ENCODE measurements at places on chromosomes 6 and 20.

DNA sequence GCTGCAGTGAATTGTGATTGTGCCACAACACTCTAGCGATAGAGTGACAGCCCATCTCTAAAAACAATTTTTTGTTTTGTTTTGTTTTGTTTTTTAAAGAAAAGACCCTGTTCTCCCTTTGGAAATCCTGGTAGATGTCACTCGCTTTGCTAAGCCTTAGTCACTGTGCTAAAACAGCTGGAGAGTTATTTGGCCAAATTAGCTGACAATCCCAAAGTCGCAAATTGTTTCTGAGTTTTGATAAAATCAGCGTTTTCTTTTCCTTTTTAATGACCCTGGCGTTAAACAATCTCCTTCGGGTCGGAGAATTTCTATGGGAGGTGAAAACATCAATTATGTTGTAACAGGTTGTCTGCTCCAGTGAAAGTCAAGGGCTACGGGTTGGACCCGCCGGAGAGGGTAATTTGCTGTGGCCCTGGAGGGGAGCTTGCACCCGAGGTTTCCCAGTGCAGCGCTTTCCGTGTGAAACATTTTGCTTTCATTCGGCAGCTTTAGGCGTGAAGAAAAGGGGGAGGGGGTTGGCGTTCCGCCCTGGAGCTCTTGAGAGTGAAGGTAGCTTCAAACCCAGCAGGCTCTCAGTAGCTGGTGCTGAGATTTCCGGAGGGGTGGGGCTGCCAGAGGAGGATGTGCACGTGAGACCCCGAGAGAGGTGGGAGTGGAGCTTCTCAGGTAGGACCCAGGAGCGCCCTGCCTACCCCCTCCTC, 296.6 kb downstream of the PHACTR1 start:
- no peak for DNase-seq

DNA sequence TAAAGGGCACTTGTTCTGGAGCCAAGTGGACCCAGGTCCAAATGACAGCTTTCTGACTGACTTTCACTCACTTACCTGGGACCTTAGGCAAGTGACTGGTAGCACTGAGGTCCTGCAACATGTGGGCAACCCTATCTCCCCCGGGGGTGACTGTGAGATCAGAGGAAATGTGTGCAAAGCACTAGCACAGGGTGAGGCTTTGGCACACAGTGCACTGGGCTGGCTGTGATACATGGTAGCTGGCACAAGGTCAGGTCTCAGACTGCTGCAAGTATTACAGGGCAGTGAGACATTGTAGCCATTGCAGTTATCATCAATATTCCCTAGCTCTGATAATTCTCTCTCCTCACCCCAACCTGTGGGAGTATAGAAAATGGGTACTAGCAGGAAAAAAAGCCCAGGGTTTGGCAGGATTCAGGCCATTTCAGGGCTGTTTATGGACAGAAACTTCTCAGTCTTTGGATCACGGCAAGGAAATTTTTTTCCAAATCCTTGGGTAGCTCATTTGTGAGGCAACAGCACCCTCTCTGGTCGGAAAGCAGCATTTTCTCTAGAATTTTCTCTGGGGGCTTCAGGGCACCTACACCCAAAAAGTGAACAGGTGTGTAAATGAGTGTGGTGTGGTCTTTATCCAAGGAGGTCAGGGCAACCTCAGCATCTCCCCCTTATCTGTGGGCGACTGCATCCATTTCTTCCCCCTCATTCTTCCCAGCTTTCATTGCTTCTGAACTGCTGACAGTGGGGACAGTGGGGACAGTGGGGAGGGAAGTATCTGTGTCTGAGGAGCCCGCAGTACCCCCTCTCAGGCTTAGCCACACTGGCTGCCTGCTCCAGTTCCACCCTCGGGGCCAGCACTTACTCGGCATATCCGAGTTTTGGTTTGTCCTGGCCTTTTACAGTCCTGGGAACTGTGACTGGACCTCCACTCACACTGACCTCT, 148.7 kb upstream of the PHACTR3 start:
- no peak for DNase-seq

- no peak for DNase-seq
These were observed 37.0 kb downstream of the PLCG1 start for GRCh38 chr20:41174373-41174772.

DNA sequence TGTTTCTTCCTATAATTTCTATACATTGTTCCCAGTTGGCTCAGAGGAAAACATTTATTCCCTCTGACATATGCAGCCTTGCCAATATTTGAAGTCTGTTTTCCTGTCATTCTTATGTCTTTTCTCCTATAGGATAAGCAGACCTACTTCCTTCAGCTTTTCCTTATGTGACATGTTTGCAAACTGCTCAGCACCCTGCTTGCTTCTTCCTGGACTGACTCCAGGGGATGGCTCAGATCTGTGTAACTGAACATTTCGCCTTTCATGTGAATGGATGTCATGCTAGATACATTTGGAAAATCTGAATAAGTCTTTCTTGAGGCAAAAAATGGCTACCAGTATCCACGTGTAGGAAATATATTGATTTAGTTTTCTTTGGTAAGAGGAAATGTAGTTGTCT, 113.2 kb downstream of the CARMIL1 start:
- no peak for DNase-seq

DNA sequence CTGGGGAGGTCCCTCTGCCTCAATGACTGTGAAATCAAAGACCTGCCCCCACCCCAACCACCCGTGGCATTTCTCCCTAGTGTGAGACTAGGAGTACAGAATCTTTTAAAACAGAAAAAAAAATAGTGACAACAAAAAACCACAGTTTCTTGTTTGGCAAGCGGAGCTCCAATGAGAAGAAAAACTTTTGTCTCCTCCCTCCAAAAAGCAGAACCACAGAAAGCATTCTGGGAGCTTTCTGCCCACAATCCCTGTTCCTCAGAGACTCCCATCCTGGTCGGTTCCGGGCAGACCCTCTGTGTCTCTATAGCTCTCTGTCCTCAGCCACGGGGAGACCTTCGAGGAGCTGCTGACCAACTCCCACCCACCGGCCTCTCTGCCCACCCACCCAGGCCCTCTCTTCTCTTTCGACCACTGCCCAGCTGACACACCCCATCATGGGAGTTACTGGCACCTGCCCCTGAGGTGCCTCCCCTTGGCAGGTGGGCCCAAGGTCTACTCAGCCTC, 4.9 kb downstream of the PREX1 start:
- no peak for DNase-seq

- DNase-seq: no peak
These were observed 23.6 kb downstream of the XRN2 start for GRCh38 chr20:21326700-21327099.

DNA sequence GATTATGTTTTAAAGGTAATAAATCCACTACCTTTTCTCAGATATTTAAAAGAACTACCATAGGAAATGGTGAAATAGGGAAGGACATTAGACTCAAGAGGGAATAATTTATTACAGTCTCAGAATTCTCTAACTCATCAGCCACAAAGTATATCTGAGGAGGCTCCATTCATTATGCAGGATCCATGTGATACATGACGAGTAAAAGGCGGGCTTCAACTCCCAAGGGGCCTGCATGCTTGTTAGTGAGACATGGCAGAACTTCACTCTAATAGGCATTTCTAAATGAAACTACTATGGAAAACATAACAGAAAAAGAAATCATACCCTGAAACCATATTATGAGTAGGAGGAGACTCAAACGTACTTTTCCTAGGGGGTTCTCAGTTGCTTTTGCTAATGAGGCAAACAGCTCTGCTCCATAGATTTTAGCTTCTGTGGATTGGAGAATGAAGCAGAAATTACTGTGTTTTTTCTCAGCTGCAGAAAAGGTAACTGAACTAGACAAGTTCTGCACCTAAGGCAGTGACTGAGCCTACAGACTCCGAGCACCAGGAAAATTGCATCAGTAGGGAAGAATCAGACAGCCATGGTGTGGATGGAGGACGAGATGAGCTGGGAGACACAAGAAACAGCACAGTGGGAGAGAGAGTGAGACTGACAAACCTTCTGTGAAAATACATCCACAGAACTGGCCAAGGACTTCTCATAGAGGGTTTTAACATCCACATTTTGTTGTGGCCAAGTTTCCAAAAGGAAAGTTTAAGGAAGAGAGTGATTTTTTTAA, 254.6 kb upstream of the PRDM1 start:
- DNase-seq: no peak

- no peak for DNase-seq
These were observed 56.4 kb downstream of the AIG1 start for GRCh38 chr6:143117108-143117507.

GRCh38 chr20:43658723-43659419, 8.0 kb upstream of the MYBL2 start:
- DNase-seq: no peak

GRCh38 chr6:119237177-119237715, 112.3 kb downstream of the MAN1A1 start:
- no peak for DNase-seq

GRCh38 chr20:41524980-41525613, 93.1 kb downstream of the CHD6 start:
- DNase-seq: no peak

DNA sequence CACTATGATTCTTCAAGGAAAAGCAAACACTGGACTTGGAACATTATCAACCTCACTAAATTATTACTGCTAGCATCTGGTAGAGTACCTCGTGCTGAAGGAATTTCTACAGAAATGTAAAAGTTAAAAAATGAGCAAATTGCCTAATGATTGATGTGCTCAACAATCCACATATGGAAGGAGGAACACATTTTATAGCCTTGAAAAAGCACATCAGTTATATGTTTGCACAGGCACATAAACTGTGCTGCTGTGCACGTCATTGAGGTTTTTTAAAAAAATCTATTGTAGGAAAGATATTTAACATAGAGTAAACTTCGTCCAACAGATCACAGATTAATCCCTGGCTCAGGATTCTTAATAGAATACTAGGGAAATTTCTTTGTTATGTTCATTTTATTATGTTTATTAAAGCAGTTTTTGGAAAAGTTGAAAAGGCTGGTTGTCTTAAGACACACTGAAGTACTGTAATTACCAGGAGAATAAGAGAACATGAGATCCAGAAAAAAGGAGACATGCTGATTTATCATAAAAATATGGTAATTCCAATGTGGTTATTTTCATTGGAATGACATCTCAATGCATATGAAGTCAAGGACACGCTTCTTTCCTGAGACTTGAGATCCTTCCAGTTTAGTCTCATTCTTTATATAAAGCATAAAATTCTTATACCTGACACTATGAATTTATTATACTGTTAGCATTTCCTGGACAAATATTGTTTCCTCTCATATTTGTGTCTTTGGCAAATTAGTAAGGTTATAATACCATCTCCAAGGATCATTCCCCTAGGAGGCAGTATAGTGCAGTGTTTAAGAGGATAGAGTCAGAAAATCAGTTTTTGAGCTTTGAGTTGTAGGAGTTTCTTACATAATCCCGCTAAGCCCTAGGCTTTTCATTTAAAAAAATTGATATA, 511.1 kb downstream of the TENT5A start:
- DNase-seq: no peak

DNA sequence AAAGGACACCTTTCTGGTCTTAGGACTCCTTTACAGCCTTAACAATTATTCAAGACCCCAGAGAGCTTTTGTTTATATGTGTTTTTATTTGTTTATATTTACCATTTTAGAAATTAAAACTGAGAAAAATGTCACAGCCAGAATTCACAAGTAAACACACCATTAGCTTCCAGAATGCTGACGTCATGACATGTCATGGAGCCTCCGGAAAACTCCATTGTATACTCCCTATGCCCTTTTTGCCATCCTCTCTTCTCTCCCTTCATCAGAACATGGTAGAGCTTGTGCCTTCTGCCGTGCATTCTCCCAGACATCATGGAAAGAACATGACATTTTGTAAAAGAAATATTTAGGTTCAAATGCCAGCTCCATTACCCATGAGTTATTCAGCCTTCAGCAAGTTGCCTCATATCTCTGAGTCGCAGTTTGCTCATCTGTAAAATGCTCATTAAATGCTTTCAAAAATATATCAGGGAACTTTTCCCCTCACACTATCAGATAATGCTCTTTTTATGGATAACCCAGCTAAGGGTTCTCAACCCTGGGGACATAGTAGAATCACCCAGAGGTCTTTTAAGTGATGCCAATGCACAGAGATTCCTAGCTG, 27.8 kb downstream of the TNFAIP3 start:
- no peak for DNase-seq

- DNase-seq: no peak
These were observed 4.0 kb upstream of the BMP7 start for GRCh38 chr20:57270204-57270984.

- no peak for DNase-seq
These were observed 19.1 kb upstream of the PGK2 start for GRCh38 chr6:49806145-49806544.

DNA sequence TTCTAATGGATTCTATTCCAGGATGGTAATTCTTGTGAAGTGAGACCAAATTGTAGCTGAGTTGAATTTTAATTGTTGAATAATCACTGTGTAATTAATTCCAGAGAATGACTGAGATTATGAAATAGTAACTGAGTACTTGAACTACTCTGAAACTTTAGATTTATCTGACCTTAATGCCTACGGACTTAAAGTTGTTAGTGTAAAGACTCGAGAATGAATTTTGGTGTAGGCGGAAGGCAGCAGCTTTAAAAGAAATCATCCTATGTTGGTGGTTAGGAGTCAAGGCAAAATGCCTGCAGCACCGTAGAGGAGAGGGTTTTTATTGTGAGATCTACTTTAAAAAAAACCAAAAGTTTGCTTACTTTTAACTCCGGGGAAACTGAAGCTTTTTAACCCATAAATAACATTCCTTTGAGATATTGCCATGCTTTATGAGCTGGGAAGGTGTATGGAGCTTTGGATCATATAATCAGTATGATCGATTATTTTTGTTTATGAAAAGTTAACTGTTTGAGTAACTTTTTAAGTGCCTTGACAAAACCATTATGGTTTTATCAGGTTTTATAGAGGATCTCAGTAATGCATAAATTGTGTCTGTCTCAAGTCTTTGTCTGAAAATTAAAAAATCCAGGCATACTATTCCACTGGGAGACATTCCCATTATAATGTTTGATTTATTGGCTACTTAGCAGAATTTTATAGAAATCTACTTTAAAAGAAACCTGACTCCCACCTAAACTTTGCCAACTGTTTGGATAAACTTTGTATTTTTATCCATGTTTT, 46.1 kb downstream of the MYO6 start:
- DNase-seq: no peak

- no peak for DNase-seq
These were observed 575.3 kb downstream of the FRK start for GRCh38 chr6:115485400-115485799.

DNA sequence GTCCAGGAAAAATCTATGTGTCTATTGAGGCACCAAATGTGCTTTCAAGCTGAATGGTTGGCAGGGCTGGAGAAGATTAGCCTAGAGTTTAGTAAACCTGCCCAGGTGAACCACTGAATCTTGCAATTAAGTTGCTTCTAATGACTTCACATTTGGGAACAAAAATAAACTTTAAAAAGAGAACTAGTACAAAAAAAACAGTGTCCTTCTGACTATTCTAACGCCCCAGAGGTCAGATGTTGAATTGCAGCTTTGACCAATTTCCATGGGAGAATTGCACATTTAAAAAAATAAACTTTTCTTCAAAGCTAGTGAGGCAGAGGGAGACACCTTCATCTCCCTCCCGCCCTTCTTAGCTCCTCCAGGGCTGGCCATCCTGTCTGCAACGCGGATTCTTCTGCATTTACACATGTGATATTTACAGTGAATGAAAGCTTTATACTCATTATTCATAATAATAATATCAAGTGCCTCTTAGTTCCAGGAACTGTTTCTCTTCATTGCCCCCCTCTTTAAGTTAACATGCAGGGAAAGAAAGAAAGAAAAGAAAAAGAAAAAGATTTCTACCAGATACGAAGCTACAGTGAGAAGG, 270.2 kb downstream of the SMOC2 start:
- no peak for DNase-seq

GRCh38 chr6:4041480-4041879, 37.5 kb downstream of the FAM217A start:
- no peak for DNase-seq

Data from esophagus squamous epithelium (tissue), 5 donors.